Mesenteric fat pad (tissue), 1 donor: ENCODE measurements at places on chromosomes 16 and 17. TPM values are rescaled to one million over a fixed set of nuclear protein-coding genes. Genes with fewer than 3 reads are reported as not detected.

The TPSG1 gene
- total RNA-seq: not detected

The KRT31 gene
- total RNA-seq: not detected

The KRT36 gene
- not detected for total RNA-seq

The CCL1 gene
- total RNA-seq: not detected

The RILP gene
- 31.4 TPM for total RNA-seq

The PRR35 gene
- not detected for total RNA-seq

The CBX1 gene
- 34.0 TPM for total RNA-seq

The RUNDC3A gene
- 0.13 TPM for total RNA-seq

The ANKS4B gene
- 0.06 TPM for total RNA-seq

The TMEM114 gene
- total RNA-seq: not detected

The DNAH17 gene
- 0.45 TPM for total RNA-seq

The KRTAP9-7 gene
- not detected for total RNA-seq

The KRTAP4-3 gene
- total RNA-seq: not detected

The MKS1 gene
- total RNA-seq: 9.6 TPM

The PRAC1 gene
- total RNA-seq: not detected

The TEKT3 gene
- not detected for total RNA-seq
